ENCODE measurements at places on chromosomes 11 and 22.

DNA sequence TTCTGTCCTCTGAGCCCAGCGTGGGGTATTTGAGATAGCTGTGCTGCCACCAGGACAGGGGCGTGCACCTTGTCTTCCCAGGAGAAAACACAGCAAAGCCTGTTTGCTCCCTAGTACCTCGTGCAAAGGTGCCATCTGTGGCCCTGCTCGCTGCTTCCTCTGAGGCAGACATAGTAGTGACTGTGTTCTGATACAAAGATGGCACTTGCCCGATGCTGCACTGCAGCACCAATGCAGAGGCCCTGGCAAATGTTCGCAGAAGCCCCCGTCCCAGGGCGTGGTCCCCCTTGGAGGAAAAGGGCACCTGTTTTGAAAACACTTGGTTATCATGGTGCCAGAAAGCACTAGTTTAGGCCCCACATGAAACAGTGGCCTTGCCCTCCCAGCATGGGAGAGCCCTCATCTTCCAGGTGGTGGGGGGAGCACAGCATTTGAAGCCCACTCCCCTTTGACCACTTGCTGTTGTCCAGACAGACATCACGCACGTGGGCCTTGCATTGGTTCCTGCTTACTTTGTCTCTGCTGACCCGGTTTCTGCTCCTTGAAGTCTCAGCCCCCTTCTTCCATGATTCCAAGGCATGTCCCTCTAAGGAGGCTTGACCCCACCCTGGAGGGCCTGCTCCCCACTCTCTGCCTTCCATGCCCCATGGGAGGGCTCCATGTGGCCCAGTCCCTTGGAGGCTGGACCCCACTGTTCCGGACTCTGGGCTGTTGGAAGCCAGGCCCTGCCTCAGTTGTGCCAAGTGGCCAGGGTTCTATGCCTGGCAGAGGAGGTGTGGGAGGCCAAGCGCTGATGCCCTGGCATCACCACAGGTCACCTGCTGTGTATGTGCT, 109.4 kb downstream of the KCNQ1OT1 start:
- no peak for DNase-seq

DNA sequence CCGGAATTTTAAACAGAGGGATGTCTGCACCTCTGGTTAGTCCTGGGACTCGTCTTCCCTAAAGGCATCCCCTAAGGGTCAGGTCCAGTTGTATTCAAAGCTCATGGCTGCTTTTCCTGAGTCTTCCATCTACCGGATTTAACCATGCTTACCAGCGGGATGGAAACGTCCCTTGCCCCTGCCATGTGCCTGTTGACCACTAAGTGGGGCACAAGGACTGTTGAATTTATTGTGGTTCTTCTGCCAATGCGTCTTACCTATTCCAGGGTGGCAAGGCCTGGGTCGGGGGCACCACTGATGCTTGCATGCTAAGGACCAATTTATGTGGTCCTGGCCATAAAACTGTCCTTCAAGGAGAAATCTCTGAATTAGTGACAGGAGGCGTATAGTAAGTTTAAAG, 25.6 kb downstream of the ANKRD42 start:
- peak; percentile 6 for DNase-seq

DNA sequence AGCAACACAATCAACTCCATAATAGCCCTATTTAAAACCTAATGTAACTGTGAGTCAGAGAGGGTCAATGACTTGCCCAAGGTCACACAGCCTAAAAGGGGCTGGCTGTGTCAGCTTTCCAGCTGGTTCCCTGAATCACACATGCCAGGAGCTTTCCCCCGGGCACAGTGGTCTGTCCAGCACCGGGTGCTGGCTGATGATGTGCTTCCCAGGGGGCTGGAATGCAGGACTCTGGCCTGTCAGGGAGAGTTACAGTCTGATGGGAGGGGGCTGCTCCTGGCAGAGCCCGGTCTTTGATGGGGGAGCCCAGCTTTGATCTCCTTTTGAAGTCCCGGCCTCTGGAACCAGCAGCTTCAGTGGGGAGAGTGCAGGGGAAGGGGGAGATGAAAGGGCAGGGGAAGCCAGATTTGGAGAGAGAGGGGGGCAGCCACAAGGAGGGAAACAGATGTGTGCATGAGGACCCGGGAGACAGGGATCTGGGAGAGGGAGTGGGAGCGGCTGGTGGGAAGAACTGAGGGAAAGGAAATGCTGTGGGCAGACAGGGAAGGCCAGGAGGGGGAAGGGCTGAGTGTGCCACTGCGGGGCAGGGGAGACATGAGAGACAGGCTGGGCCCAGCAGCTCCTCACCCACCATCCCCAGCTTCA, 102.7 kb downstream of the NECTIN1 start:
- DNase-seq, result peak; percentile 6

DNA sequence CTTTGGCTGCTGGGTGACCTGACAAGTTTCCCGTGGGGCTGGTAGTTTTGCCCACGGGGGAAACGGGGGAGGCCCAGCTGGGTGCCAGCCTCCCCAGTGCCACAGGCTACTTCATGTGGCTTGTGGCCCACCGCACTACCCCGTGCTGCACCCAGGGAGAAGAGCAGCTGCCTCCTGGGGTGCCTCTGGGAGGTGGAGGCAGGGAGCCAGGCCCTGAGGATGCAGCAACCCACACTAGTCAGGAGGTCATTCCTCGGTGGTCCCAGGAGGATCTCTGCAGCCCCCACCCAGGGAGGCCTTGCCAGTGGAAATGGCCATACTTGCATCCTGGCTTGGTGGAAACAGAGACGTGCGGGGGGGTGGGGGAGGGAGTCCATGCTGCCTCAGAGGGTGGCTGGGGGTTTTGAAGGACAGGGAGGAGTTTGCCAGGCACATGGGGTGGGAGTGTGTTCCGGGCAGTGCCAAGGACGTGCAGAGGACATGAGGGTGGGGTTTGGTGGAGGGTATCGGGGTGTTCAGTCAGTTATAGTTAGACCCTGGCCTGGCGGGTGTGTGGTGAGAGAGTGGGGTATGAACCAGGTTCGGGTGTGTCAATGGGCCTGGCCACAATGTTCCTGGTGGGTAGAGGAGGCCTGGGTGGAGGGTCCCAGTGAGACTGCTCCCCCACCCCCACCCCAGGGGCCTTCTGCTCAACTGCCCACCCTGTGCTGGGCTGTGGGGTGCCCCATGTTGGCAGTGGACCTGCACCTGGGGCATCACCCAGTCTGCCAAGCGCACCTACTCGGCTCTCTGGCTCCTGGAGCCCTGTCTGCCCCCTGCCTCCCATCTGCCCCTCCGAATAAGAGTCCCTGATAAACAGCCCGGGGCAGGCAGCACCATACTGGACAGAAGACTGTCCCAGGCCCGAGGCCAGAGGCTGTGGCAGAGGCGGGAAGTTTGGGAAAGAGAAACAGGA, 3.8 kb downstream of the PIM3 start:
- DNase-seq, result no peak

- DNase-seq, result no peak
Measured at GRCh38 chr11:44475114-44475686, 90.3 kb upstream of the CD82 start.

- no peak for DNase-seq
Measured at GRCh38 chr11:13003736-13004493, 5.2 kb upstream of the RASSF10 start.

DNA sequence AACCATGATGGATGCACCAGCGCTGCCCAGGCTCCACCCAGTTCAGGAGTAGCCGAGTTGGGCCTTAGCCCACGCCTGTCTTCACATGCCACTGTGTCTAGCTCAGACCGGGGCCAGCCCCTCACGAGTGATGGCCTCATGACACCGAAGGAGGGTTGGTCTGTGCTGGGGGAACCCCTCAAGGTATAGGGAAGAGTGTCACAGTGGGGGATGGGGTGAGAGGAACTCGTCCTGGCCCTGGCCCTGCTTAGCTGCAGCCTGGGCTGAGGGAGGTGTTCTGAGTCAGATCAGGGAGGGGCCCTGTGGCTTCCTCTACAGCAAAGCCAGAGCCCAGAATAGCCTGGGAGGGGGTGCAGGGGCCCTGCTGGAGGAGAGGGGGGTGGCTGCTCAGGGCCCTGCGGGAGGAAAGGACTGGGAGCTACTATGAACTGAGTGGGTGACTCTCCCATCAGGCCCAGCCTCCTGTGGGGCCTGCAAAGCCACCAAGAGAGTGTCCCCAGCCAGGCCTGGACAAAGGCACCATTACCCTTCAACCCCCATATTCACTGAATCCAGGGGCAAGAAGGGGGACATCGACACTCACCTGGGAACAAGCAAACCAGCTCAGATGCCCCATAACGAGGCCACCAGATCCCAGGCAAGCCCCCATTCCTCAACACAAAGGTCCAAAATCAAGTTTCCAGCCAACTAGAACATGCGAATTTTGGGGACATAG, 41.2 kb downstream of the IGLL5 start:
- peak; percentile 45 for DNase-seq

- no peak for DNase-seq
Measured at GRCh38 chr11:45924927-45925326, 2.5 kb downstream of the LARGE2 start.

- DNase-seq, result no peak
Measured at GRCh38 chr22:38129021-38129420, 18.5 kb upstream of the BAIAP2L2 start.

DNA sequence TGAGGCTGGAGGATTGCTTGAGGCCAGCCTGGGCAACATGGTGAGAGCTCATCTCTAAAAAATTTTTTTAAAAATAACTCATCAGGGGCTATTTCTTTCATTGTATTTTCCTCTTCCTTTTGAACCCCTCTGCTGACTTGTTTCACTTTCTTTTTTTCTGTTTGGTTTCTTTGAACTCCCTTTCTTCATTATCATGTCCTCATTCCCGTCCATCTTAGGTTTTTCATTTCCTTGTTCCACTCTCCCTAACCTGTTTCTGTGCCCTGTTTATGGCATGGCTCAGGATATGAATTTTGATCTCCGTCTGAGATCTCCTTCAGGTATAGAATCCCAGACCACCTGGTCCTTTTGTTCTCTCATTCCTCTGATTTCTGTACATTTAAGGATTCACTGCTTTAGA, 12.5 kb downstream of the MARK2 start:
- no peak for DNase-seq

GRCh38 chr22:32248276-32248675, 6.9 kb downstream of the SLC5A4 start:
- no peak for DNase-seq

DNA sequence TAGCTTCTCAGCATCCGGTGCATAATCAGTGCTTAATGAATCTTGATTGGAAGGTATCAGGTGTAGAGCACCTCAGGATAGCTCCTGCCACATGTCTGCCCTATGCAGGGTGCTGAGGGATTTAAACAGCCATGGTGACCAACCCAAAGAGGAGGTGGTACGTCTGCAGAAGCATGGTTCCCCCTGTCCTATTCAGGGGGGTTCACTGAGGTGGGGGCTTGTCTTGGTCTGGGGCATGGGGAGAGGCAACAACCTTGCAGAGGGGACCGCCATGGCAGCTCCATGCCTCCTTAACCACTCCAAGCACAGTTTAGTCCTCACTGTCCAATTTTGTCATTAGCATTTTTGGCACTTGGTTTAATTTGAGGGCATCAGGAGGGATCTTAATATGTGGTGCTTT, 24.9 kb downstream of the UBE2L3 start:
- no peak for DNase-seq

GRCh38 chr11:65903068-65903481, 2.9 kb upstream of the FOSL1 start:
- peak; percentile 97 for DNase-seq

DNA sequence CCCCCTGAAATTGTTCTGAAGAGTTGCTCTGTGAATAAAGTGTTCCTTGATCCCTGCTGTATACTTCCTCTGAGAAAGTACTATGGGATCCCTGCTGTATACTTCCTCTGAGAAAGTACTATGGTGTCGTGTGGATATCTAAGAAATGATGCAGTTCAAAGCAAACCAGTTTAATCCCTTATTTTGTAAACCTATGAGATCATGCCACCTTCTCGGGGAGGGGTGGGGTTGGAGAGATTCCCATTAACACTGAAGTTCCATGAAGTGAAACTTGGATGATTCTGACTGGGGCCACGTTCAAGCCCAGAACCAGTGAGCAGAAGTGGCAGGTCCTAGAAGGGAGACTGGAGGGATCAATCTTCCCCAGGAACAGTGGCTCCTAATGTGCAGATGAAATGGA, 13.0 kb upstream of the TP53AIP1 start:
- DNase-seq, result no peak

DNA sequence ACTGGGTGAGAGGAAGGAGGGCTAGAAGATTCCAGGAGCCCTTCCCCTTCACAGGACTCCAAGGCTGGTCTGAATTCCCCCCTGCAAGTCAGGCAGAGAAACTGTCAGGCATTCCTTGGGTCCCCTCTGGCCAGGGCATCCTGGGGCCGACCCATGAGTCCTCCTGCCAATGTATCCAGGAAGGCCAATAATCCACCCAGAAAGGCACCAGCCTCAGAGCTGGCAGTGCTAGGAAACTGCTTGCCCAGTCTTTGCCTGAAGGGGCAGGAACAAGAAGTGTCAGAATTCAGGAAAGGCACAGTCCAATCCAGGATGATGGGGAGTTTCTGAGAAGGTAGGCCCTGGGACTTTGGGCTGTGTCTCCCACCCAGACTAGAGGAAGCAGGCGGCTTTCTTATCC, 41.0 kb downstream of the BUD13 start:
- no peak for DNase-seq

All from EH (cell line).